ENCODE measurements at places on chromosomes 5 and 9.

- DNase-seq = no peak
Measured at GRCh38 chr5:145375521-145375920, 459.6 kb downstream of the PRELID2 start.

- DNase-seq = no peak
Measured at GRCh38 chr5:141155540-141156374, 5.9 kb downstream of the PCDHB6 start.

- no peak for DNase-seq
Measured at GRCh38 chr5:105639511-105639910, 2031.2 kb downstream of the EFNA5 start.

GRCh38 chr9:137241490-137242268 is 592 bp downstream of the TUBB4B start:
- DNase-seq = no peak

- no peak for DNase-seq
Measured at GRCh38 chr9:113569472-113570060, 106.0 kb downstream of the RGS3 start.

- no peak for DNase-seq
Measured at GRCh38 chr5:17020678-17021601, 84.9 kb upstream of the MYO10 start.

- DNase-seq = no peak
Measured at GRCh38 chr5:14148890-14149671, 5.9 kb downstream of the TRIO start.

DNA sequence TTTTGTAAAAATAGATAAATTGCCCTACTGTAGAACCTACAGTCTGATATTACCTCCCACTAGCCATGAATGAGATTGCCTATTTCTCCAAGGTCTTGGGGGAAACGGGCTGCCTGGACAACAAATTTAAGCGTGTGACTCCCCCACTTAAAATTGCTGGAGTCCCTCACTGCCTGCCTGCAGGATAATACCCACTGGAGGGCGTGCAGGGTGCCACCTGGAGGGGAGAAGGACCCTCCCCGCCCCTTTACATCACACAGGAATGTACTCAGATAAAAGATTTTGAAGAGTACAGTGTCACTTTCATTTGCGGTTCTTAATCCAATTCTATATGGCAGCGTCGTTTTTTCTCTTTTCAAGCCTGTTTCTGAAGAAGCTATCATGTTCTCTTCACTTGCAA is 6.2 kb upstream of the TRIM7 start:
- no peak for DNase-seq

GRCh38 chr9:136289651-136290507 is 14.0 kb downstream of the CCDC187 start:
- no peak for DNase-seq

DNA sequence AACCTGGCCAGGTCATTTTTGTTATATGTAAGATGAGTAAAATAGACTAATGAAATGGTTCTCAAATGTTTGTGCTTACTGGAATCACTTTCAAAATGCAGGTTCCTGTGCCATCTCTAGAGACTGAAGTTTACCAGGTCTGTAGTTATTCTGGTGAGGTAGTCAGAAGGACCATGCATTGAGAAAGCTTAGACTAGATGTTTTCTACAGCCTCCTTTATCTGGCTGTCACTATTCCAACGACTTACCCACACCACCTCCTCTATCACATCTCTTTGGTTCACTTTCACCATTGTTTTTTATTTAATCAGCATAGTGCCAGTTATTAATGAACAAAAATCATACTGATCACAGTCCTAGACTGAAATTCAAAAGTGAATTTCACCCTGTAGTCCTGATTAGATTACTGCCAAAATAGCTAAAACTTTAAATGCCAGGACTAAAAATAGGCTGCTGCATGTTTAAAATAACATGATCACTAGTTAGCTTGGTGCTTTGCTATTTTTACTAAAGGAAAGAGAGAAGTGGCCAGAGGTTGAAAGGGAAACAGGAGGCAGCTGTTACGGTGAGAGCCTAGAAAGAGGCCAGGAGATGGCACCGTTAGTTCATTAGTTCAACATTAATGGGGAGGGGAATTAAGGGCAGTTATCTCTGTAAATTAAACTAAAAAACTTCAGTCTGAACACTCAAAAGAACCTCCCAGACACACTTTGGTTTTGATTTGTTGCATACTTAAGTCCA is 13.9 kb upstream of the FNIP1 start:
- DNase-seq = no peak

- DNase-seq = no peak
Measured at GRCh38 chr5:11617080-11617479, 287.2 kb downstream of the CTNND2 start.

GRCh38 chr5:61334868-61335615 is 3.0 kb downstream of the ZSWIM6 start:
- no peak for DNase-seq

GRCh38 chr5:77077829-77078176 is 9.3 kb downstream of the ZBED3 start:
- DNase-seq = no peak

GRCh38 chr9:71604197-71605063 is 163.9 kb downstream of the CEMIP2 start:
- peak; percentile 31 for DNase-seq

GRCh38 chr9:12856603-12857002 is 81.8 kb downstream of the LURAP1L start:
- no peak for DNase-seq

DNA sequence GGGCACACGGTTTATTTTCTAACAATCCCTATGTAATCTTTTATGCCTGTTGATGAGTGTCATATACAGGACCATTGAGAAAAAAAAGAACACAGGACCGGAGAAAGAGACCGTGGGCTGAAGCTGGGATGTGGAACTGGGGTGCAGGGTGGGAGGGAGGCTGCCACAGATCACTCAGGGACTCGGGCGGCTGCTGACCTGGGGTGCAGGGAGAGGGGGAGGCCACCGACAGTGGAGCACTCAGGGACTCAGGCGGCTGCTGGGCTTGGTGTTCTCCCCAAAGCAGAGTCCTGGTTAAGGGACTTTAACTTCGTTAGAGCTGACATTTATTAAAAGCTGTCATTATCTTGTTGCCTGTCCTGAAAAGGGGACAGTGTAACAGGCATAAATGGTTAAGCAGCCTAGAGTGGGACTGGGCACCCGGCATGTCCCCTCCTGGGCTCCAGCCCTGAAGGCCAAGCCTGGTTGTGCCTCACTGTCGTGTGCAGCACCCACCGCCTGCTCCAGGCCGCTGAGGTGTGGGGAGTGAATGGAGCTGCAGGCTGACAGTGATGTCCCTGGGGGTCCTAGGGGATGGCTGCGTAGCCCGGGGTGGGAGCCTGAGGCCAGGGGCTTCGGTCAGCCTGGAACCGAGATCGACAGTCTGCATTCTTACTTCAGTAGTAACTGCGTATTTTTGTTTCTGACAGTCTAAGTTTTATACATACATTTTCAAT is 14.0 kb downstream of the NDUFS6 start:
- no peak for DNase-seq

- no peak for DNase-seq
Measured at GRCh38 chr9:87135074-87135473, 187.8 kb upstream of the GAS1 start.

- no peak for DNase-seq
Measured at GRCh38 chr9:71850996-71851395, 60.0 kb downstream of the ABHD17B start.

DNA sequence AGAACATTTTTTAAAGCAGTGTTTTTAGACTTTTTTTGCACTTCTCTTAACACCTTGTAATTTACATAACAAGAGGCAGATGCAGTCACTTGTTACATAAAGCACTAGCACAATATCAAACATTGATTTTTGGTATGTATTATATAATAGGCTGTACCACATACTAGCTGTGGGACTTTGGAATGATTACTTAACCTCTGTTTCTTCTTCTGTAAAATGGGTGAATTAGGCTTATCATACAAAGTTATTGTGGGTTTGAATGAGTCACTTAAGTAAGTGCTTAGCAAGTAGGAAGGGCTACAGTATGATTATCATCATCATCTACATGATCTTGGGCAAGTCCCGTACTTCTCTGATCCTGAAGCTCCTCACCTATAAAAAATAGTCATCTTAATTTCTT is 2.1 kb downstream of the FAM81B start:
- no peak for DNase-seq

DNA sequence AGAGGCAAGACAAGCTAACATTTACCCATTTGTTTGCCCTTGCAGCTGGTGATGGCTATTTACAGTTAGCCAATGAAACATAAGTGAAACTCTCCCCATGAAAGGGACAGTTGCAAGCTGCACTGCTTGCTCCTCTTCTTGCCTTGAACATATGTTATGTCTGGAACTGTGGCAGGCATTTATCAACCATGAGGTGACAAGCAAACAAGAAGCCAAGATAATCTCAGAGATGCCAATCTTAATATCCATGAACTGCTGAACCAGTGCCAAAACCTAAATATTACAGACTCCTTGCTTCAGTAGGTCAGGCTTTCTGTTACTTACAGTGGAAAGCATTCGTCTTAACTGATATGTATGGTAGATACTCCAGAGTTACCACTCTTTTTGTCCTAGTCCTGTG is 133.4 kb downstream of the ACTBL2 start:
- no peak for DNase-seq

GRCh38 chr9:79623799-79624721 is 52.3 kb downstream of the TLE4 start:
- DNase-seq = no peak

- no peak for DNase-seq
Measured at GRCh38 chr5:162990856-162991497, 446.4 kb upstream of the CCNG1 start.

DNA sequence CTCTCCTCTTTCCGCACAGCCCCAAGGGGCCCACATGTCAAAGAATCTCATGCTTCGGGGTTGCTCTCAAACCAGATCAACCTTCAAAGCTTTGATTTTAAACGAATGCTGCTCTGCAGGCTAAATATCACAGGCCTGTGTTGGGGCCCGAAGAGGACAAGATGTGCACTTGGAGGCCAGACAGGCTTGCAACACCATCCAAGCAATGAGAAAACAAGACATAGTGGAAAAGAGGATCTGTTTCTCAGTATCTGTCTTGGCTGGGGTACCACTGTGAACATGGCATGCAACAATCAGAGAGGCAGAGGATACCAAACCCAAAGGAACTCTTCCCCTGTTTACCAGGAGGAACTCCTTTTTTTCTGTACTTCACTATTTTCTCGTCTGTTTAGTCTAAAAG is 321.8 kb downstream of the SLIT3 start:
- DNase-seq = no peak

- DNase-seq = no peak
Measured at GRCh38 chr9:33638391-33638915, 114.4 kb downstream of the ANKRD18B start.

DNA sequence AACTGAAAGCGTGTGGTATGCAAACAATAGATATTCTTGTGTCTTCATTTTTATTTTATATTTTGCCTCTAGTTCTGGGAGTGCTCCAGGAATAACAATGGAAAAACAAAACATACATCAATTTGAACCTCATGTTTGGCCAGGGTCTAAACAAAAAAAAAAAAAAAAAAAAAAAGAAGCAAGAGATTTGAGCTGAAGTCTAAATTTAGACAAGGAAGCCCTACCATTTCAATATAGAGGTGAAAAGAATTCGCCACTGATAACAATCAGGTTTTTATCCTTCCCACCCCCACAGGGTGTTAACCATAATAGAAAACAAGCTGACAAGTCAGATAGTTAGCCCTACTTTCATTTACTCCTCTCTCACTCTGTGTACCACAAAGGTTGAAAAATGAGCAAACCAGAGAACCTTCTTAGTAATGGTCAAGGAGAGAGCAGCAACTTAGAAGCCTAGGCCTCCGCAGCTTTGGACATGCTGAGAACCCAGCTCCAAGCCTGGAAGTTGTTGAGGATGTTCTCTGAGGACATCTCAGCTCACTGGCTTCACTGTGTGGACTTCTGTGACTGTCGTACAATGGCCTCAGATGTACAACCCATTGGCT is 118.2 kb upstream of the HMHB1 start:
- DNase-seq = no peak

- DNase-seq = no peak
Measured at GRCh38 chr5:137176609-137177008, 322.5 kb downstream of the SPOCK1 start.

DNA sequence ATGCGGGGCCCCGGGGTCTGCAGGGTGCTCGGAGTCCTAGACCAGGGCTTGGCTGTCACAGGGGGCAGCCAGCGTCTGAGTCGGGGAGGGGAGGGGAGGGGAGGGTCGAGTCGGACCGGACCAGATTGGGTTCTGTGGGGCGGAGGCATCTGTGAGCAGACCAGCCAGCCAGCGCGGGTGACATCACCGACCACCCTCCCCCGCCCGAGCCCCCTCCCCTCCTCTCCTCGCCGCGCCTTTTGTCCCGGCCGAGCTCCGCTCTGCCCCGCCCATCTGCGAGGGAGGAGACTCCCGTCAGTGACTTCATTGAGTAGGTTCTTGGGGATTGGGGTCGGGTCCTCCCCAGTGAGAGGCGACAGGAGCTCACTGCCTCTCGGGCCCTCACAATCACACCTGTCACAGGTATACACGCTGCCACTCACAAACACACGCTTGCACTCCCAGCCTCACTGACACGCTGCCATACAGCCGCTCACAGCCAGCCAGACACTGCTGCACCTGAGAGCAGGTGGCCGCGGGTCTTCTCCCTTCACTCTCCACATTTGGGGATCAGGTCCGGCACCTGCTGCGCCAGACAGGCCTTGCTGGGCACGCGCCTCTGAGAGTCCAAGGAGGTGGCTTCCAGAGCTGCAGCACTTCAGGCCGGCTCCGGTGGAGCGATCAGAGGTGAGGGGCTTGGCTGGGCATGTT is 546 bp downstream of the DNAJB5 start:
- no peak for DNase-seq

DNA sequence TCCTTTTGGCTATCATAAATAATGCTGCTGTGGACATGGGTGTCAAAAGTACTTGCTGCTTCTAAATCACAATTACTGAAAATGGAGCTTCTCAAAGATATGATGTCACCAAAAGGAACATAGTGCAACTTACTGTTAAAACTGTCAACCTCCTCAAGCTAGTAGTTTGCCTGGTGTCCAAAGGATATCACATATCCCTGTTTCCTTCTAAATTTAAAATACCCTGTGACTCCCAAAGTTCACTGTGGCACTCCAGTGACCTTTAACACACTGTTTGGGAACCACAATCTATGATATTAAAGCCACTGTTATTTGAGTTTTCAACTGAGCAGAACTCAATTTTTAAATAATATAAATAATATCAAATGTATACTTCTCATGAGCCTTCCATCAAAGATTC is 18.2 kb downstream of the GLIS3 start:
- no peak for DNase-seq

GRCh38 chr5:138350563-138350890 is 2.0 kb upstream of the KDM3B start:
- DNase-seq = no peak

- DNase-seq = no peak
Measured at GRCh38 chr9:113559834-113560800, 96.6 kb downstream of the RGS3 start.

GRCh38 chr5:107542428-107542827 is 128.3 kb downstream of the EFNA5 start:
- peak; percentile 44 for DNase-seq

GRCh38 chr5:41363343-41363986 is 146.9 kb downstream of the PLCXD3 start:
- DNase-seq = no peak

GRCh38 chr9:19498015-19498414 is 89.2 kb downstream of the ACER2 start:
- DNase-seq = peak; percentile 48

Measured in AG09309 (cell line).